Stimulated activated CD4-positive, alpha-beta T cell treated with anti-CD3 and anti-CD28 coated beads, Interleukin-1b, Interleukin-23, amount 100 ng/mL, for 1 hour (primary cell): ENCODE measurements at places on chromosomes 1 and 21.

GRCh38 chr1:230905733-230906132 is 37.4 kb upstream of the C1orf198 start:
- DNase-seq: no peak

- no peak for DNase-seq
Observed at GRCh38 chr1:183097438-183098051, 74.3 kb downstream of the LAMC1 start.

DNA sequence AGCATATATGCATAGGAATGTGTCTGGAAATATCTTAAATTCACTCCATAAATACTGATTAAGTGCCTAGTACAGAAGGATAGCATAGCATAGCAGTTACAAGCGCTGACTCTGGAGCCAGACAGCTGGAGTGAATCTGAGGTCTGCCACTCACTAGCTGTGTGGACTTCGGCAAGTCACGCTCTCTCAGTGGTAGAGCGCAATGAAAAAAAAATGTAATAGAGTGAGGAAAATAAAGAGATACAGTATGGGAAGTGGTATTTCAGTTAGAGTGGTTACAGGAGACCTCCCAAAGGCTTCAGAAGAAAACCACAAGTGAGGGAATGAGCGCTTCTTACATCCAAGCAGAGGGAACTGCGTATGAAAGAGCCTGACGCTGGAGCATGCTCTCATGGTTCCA is 338.9 kb upstream of the PRMT6 start:
- no peak for DNase-seq

DNA sequence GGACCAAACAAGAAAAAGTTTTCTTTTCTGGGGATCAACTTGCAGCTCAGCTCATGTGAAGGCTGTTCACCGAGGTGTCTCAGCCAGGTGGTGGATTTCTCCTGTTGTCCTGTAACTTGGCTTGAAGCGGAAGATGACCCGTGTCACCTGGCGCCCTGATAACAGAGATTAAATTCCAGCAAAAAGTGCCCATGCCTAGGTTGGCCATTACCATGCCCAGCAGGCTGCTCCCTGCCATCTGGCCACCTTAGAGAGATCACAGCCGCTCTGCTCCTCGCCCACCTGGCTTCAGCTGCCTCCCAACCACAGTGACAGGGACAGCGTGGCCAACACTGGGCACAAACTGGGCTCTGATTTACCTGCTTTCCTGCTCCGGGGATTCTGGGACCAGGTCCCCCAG is 149.5 kb downstream of the ZBTB18 start:
- DNase-seq: no peak

DNA sequence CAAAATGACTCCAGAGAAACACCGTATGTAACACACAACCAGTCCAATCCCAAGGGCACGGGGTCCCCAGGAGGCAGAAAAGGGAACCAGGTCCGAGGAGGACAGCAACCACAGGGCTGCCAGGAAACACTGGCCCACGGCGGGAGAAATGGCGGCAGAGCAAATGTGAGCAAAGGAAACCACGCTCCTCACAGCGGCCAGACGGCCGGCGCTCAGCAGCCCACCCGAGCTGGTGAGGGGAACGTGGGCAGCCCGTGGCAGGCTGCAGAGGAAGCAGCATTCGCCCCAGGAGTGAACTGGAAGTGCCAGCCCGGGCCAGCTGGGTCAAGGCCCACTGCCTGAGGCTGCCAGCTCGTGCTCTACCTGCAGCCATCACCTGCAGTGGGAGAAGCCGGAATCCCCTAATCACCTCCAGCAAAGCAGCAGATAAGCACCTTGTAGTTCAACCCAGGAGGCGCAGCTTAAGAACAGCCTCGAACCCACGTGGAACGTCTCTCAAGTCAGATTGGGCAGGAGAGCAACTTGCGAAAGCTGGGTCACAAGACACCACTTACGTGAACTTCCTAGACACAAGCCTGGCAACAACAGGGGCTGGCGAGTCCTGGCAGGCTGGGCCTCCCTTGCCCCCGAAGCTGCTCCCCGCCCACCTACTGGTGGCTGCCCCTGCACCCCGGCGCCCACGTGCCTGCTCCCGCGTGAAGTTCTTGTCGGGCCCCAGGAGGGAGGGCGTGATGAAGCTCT is 6.7 kb downstream of the SLC19A1 start:
- no peak for DNase-seq

GRCh38 chr1:31828926-31829690 is 13.3 kb upstream of the SPOCD1 start:
- DNase-seq: no peak

DNA sequence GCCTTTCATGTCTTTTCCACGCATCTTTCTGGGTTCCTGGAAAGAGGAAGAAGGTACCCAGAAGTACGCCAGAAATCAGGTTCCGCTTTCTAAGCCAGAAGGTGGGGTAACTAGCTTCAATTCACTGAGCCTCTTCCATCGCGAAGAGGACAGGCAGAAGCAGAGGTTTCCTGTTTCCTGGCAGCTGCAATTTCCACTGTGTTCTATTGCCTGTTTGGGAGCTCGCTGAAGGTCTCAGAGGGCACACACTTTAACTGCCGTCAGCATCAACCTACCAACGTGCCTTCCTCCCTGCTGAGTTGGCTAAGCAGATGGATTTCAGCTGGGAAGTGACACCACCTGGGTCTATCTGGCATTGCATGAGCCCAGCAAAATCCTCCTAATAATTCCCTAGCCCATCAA is 10.0 kb downstream of the NCF2 start:
- DNase-seq: no peak

DNA sequence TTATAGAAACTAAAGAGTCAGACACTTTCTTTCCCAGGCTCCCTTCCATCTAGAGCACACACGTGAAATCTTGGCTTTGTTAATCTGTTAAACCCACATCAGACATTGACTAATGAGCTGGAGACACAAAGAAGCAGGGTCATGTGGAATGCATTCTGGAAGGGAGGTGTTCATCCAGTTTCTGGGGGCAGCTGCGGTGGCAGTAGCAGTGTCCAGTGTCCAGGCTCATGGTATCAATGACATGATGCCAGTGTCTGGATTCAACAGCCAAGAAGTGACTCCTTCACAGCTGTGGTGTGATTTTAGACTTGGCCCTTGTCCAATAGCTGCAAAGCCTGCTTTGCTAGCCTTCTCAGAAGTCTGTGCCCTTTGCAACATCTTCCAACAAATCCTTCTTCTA is 95.2 kb downstream of the NTPCR start:
- DNase-seq: no peak

DNA sequence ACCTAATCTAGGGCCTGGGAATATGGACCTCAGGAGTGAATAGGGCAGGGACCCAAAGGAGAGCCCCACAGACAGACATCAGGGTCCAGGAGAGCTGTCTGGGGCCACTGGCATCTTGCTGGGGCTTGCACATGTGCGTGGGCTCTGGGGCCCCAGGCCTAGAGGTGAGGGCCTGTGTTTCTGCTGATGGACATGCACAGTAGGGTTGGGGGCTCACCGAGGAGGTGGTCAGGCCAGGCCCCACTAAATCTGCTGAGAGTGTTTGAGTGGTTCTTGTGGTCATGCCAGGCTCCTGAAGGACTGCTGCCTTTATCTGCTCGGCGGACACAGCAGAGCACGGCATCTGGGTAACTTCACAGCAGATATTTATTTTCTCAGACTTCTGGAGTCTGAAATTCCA is 87.4 kb downstream of the OBSCN start:
- DNase-seq: no peak

DNA sequence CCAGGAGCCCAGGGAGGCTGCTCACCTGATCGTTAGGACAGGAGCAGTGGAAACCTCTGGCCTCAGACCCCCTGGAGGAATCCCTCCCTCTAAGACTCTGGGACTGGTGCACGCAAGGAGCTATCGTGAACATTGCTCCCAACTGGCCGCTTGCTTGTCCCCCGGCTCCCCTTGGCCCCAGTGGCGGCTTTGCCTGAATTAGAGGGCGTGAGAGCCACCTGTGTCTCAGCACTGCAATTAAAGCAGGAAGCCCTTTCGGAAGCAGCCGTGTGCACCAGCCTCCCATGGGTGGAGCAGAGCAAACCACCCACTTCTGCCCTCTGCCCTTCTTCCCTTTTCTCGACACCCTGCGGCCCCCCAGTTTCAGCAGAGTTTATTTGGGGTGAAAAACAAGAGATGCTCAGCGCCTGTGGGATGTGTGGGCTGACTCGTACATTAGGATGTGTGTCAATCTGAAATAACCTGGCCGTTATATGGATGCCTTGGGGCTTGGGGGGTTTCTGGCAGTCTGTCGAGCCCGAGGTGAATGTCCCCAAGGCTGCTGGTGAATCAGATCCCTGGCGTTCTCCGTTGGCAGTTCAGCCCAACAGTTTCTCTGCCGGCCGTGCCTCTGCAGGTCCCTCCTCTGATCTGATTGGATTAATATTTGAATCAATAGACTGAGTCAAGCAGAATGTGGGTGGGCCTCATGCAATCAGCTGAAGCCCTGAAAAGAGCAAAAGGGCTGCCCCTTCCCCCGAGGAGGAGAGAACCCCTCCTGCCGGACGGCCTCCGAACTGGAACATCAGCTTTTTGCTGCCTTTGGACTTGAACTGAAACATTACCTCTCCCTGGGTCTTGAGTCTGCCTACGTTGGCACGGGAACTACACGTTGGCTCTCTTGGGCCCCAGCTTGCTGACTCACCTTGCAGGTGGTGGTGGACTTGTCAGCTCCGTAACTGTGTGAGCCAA is 7.3 kb upstream of the UMODL1 start:
- no peak for DNase-seq

DNA sequence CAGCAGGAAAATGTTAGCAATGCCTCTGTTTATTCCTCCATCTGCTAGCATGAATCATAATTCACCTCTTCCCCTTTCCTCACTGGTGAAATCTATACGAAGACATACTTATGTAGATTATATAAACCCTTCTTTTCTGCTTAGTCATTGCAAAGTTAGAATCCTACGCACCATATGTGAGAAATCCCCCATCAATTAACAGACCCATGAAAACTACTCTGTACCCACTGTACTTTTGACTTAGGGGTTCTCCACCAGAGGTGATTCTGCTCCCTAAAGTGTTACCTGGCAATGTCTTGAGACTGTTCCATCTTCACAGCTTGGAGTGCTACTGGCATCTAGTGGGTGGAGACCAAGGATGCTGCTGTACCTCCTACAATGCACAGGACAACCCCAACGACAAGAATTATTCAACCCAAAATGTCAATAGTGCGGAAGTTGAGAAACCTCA is 49.6 kb upstream of the KCTD3 start:
- DNase-seq: no peak

GRCh38 chr1:80021891-80022290 is 1015.4 kb upstream of the ADGRL4 start:
- no peak for DNase-seq

DNA sequence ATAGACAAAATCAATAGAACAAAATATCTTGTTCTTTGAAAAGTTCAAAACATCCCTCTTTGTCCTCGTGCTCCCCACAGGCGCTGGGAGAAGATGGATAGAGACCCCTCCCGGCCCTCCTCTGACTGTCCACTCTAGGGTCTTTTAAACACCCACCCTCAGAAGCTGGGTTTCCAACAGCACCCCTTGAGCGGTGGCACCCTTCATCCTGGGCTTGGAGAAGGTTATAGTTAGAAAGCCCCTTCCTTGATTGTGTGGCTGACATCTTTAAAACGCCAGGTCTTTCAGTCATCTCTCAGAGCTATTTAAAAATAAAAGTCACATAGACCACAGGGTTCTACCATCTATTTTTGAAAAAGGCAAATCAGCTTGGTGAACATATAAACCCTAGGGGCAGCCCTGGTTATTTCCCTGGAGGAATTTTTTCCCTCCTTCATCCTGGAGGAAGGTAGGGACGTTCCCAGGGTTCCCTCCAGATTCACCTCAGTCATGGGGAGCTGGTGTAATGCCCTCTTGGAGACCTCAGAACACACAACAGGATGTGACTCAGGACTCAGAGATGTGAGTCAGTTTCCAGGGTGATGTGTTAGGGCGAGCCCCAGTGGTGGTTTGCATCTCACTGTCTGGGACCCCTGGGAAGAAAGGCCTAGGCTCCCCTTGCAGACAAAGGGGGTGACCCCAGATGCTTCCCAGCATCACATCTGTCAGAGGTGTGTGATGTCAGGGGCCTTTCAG is 138.5 kb downstream of the CLIC6 start:
- DNase-seq: peak; percentile 34

DNA sequence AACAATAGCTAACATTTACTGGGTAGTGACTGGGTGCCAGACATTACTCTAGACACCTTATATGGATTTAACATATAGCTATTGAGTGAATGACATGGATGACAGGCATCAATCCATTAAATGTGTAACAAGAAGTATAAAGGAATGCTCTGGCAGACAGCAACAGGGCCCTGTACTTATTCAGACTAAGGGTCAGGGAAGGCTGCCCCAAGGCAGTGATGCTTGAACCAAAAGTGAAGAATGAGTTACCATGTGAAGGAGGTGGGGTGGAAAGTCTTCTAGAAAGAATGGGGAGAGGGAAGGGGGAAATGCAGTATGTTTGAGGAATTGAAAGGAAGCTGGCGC is 8.3 kb upstream of the PTPRF start:
- DNase-seq: no peak

DNA sequence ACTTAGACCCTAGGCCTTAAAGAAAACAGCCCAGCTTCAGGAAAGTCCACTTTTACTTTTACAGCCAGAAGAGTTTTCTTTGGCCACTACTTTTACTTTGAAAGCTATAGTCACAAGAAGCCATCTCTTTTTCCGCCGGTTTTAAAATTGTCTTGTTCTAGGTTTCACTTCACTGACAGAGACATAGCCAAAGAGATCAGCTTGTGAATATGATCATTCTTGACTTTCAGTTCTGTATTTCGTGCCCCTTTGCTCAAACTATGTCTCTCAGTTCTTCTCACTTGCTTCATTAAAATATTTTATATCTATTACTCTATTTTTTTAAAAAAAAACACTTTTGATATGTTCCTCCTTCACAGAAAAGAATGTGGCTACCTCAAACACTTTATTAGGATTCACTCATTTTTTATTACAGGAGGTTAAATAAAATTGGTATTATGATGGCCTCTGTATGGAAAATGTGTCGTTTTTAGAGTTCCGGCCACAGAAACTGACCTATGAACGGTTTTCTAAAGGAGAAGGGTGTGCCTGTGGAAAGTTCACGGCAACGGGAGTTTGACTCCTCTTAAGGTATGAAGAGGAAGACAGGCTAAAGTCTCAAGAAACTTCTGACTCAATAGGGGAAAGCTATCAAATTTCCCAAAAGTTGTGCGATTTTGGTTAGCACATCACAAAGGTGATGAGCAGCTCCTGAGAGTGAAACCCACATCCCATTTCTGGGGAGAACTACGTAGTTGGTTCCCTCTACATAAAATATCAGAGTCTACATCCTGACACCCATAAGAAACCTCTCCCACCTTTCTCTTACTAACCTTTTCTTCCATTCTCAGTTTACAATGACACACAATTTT is 1.2 kb downstream of the MCOLN2 start:
- DNase-seq: no peak

DNA sequence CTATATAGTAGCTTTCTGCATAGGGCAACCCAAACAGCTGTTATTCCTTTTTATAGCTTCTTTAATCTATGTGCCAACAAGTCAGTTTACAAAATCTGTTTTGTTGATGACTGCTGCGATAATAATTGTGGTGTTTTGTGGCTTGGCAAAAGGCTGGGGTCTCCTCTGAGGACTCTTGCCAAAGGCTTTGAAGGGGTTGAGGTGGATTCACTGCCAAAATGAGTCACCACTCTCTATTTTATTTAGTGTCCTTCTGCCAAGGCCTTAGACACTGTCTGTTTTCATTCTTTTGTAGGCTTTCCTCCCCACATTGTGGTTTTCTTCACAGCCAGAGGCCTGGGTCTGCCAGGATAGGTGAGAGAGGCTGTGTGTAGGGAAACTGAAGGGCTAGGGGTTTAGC is 161.8 kb downstream of the NFIA start:
- no peak for DNase-seq
